Amygdala (tissue), 56 donors: ENCODE measurements at places on chromosomes 6 and 20.
A peak's percentile ranks its signal among the peaks of the same experiment; 100 is the strongest.

DNA sequence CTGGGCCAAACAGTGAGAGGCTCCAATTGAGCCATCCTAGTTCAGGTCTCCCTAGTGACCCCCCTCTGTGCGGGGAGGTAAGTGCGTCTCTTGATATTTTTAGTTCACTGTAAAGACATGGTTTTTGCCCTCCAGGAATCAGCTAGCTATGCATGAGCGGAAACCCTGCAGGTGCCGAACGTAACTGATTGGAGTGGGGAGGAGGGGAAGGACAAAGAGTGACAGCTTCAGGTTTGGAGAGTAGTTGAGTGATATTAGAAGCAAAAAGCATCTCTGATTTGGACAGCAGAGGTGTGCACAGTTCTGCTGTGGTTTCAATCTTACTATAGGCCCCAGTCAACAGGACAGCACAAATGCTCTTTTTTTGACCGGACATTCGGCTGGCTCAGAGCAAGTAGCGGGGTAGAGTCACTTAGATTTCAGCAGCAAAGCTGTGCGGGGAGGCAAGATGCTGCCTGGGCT is 31.8 kb downstream of the TBC1D7 start:
- DNase-seq = no peak

DNA sequence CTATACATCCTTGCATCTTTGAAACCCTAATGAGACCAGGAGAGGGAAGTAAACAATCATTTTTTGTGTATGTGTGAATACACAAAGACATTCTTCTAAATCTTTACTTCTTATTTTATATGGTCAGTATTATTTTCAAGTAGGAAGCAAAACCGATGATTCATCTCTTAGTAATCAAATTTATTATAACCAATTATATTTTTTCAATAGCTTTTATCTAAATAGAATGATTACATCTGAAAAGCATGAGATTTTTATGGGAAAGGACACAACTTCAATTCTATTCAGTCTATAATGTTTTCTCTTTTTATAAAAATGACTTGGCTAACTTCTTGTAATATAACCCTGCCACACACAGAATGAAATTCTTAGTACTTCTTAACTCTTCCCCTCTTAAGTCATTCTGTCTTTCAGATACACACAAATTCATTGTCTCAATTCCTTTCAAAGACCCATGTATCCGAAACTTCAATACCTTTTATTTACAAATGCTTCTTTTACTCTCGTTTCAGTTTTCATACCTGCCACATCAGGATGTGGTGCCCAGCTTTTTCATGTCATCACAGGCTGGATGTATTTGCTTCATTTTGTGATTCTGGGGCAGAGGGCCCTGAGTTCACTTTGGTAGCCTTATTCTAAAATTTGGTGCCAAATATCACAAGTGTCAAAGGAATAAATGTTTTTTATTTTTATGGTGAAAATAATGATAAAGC is 227.0 kb downstream of the PHF3 start:
- DNase-seq = no peak

DNA sequence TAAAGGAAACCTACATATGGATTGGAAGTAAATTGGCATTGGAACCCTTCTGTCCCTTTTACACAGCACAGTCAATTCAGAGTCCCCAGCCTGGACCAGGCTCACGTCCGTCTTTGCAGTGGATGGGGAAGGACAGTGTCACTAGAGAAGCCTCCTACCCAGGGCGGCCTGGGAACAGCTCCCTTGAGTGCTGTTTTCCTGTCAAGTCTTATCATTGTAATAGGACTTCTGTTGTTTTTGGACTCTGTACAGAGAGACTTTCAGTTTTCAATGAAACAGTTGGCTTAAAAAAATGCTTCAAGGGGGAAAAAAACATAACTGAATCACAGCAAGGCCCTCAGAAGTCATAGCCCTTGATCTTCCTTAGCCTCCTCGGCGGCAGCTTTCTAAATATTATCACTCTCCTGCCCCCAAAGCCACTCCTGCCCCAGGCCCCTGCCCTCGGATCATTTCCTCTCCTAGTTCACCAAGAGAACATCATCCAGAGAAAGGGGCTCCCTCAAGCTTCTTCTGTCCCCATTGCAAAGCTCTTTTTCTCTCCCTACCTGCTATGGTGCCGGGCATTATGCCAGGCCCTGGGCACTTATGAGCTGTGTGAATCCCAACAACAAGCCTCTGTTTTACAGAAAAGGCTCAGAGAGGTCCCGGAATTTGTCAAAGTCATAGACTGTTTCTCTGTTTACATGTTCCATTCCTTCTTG is 37.8 kb upstream of the CNKSR3 start:
- no peak for DNase-seq

GRCh38 chr6:30730601-30731435 is 10.7 kb downstream of the TUBB start:
- no peak for DNase-seq

DNA sequence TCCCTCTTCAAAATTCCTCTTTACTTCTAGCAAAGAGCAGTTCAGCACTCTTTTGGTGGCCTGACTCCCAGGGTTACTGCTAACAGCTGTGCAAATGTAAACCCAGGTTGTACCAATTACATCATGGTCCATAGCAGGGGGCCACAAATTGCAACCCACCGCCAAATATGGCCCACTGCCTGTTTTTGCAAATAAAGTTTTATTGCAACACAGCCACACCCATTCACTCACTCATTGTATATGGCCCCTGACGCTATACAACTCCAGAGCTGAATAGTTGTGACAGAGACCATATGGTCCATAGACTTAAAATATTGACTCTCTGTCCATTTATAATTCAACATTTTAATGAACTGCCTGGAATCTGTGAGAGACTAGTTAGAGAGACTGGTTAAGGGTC is 233.4 kb downstream of the NFATC2 start:
- no peak for DNase-seq

GRCh38 chr6:74942130-74942529 is 263.7 kb downstream of the COL12A1 start:
- DNase-seq = no peak

DNA sequence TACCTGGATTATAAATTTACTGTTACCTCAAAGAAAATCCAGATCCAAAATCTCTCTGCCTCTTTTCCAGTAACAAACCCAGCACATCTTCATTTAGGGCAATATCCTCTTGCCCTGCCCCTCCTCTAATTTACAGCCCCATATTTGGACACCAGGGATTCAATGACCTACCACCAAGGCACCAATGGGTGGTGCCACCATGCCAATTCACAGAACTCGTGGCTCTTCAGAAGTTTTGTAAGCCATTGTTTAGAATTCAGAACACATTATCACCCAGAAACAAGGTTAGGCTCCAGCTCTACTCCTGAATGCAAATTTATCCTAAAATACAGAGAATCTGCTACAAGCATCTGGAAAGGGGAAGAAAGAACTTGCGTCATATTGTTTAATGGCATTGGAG is 67.8 kb upstream of the SASH1 start:
- peak; percentile 11 for DNase-seq

DNA sequence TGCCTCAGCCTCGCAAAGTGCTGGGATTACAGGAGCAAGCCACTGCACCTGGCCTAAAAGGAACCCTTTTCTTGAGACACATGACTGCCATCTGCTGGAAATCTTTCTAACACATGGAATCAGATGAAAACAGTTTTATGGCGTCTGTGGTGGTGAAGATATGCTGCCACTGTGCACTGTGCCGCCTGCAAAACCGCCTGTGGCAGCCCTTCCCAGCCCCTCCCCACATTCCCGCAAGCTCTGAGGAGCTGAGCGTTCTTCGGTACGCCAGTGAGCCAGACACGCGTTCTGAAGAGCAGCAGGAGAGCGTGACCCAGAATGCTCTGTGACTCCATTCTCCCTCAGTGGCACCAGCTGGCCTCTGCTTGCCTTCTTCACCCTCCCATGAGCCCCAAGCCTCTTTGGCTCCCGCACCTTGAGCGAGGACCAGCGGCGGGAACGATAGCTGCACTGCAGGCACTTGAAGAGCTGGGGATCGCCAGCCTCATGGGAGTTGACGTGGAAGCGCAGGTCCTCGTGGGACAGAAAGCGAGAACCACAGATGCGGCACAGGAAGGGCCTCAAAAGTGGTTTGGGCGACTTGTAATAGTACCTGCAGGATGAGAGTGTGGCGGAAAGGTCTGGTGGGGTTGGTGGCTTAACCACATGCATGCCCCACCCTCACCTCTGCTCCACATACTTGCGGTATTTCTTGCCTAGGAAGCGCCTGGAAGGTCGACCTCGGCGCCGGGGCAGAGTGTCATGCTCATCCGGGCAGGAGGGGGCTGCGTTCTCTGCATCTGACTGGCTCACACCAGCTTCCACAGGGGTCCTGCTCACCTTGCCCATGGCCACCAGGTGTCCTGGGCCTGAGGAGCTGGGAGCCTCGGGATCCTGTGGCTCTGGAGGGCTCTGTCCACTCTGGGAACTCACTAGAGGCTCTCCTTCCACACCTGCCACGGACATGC is 8.7 kb downstream of the ZNF335 start:
- no peak for DNase-seq

GRCh38 chr20:40746251-40746650 is 57.2 kb upstream of the MAFB start:
- no peak for DNase-seq

GRCh38 chr6:11586117-11586516 is 48.6 kb downstream of the TMEM170B start:
- DNase-seq = no peak

- DNase-seq = no peak
These were observed 20.9 kb downstream of the PKIG start for GRCh38 chr20:44603327-44603726.

DNA sequence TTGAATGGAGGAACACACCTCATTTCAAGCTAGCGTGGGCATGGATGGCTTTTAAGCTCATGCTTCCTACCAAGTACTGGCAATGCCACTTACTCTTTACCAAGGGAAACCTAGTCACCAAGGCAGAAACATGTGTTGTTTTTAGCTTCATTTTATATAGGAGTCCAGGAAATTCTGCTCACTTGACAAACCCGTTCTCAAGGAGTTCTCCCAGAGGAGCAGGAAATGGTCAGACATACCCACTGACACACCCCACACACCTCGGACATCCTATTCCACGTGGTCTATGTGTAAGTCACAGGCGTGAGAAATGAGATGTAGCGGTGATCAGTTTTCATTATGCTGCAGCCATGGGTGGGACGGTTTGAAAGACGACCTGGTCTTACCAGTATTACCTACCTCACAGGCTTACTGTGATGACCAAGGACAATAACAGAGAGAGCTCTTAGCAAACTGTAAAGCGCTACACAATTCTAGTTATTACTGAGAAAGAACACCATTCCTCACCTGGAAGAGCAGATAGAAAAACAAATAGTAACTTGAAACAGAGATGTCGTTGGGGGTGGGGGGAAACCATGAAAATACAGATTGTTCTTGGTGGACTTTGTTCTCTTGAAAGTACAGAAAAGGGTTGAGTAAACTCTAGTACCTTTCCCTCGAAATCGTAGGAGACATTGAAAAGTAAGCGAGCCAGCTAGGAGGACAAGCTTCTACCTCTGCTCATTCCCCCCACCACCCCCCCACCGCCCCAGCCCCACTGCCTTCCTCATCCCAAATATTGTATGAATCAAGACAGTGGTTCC is 1.7 kb downstream of the CNKSR3 start:
- DNase-seq = no peak

DNA sequence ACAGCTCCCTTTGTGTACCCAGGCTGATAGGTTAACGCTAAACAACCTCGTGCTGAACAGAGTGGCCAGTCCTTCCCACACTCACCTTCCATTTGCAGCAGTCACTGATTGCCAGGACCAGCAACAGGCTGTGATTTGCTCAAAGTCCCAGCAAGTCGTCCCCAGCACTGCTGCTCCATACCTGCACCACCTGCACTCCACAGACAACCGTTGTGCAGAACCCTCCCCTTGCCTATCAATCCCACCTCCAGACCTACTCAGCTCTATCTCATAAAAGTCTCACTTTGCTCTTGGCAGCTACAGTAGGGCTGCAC is 43.1 kb upstream of the SCML4 start:
- DNase-seq = no peak

DNA sequence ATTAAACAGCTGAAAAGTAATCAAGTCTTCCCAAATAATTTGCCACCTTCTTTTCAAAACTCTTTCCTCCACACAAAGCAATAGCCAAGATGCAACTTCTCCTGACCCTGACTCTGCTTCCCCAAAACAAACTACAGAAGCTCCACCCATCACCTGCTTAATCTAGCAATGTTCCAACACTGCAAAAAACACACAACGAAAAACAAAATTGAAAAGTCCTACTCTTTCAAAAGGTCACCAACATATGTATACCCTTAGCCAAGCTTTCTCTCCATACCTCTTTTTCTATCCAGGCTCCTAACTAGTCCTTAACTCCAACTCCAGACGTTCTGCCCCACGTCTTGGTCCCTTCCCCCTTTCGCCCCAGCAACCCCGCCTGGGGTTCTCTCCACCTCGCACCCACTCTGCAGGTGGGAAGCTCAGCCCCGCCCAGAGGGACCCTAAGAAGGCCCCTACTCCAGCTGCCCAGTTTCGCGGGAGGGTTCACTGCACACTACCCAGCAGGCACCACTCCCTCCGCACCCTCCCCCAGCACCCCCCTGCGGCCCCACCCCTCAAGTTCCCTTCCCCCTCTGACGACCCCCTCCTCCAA is 717 bp downstream of the CSNK2A1 start:
- DNase-seq = peak; percentile 31

GRCh38 chr6:138272533-138273315 is 54.4 kb upstream of the PBOV1 start:
- no peak for DNase-seq

- no peak for DNase-seq
These were observed 134.1 kb downstream of the FOXO3 start for GRCh38 chr6:108694816-108695215.

DNA sequence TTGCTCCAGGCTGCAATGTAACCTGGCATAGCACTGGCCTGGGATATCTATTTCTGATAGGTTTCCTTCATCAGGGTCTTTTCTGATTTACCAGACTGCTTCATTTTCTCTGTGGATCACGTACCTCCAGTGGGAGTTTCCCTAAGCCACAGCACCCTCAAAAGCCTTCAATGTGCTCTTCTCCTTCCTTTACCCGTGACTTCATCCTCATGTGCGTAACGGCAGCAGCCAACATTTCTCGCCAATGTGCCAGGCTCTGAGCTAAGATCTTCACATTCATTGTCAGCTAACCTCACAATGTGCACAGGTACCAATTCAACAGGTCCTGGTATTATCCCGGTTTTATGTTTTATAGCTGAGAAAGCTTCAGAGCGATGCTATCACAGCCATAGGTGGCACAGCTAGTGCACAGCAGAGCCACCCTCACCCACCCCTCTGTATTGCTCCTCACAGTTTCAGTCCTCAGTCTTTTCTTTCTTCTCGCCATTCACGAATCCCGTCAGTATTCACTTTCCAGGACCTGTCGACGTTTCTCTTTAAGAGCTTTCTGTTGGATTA is 58.2 kb downstream of the TNFAIP3 start:
- no peak for DNase-seq
